ENCODE measurements at places on chromosomes 1 and 21.

DNA sequence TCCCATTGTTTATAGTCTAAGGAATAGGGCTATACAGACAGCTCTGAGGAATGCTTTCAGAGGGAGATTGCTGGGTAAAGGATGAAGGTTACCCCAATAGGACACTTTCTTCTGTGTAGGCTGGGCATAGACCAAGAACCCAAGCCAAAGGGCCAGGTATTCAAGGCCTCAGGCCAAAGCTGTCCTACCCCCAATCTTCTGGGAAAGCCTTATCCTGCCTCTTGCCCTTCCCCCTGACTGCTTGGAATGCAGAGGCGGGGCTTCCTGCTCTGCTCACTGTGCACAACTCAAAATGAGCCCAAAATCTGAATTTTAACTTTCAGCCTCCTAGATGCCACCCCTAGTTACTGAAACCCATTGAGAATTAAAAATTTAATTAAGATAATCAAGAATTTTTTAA lies 2.2 kb downstream of the OR10Z1 start:
- no peak for DNase-seq

DNA sequence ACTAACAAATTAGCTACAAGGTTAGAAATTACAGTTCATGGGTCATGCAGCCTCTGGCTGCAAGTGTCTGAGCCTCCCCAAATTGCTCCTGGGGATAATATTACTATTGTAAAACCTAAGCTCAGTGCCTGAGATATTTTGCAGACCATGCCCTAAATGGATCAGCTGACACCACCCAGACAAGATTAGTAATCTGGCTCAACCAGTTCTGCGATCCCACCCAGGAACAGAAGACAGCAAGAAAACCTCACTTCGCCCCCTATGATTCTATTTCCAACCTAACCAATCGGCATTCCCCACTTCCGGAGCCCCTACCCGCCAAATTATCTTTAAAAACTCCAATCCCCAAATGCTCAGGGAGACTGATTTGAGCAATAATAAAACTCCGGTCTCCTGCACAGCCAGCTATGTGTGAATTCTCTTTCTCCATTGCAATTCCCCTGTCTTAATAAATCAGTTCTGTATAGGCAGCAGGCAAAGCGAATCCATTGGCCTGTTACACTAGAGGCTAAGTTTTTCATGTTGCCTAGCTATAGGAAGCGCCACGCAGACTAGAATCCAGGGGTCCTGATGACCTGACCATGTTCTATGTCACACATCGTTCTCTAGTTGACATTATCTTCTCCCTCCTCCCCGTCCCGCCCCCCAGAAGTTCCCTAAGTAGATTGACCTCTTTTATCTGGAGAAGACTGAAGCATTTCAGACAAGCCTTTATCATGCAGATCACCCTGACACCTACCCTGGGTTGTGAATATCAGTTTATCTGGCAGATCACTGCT lies 22.4 kb upstream of the ZFYVE9 start:
- no peak for DNase-seq

GRCh38 chr1:40014253-40014706 lies 26.2 kb upstream of the CAP1 start:
- no peak for DNase-seq

DNA sequence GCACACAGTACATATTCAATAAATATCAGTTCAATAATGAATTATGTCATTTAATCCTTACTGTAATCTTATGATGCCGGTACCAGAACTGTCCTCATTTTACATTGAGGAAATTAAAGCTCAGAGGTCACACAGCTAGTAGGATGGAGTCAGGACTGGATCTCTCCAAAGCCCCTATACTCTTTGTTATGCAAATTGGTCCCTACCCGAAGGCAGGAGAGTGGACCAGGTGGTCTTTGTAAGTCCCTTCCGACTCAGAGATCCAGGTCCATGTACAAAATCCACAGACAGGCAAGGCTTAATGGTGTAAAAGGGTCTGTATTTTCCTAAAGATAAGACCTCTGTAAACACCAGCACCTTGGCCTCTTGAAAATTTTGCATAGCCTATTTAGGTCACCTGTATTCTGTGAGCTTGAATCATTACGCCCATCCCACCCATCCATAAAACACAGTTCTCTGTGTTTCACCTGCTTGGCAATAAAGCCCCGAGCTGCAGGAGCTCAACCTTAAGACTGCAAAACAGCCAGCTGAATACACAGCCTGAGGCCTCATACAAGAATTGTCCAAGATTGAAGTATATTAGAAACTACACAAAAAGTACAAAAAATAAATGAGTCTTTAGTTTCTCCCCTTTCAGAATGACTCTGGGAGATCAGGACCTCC lies 41.7 kb downstream of the PLXNA2 start:
- no peak for DNase-seq

GRCh38 chr1:100735244-100735643 lies 15.7 kb downstream of the VCAM1 start:
- DNase-seq, result no peak

DNA sequence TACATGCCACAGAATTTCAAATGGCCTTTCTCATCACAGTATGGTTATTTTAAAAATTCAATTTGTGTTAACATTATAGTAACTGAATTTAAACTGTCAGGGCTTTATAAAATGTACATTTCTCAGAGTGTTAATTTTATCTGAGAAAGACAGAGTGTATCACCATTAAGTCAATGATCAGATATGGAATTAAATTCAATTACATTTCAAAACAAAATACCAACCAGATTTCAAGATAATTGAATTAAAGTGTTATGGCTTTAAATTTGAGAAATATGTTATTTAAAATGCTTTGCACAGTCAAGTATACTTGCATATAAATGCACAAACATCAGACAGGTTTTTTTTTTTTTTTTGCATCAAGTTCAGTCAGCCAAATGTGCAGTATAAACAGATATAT lies 1574.4 kb downstream of the BRINP3 start:
- DNase-seq, result no peak

All from activated CD4-positive, CD25-positive, alpha-beta regulatory T cell (primary cell).